CD4-positive, alpha-beta T cell treated with Interleukin-2 at 100 ng/mL for 4 hours (primary cell): ENCODE measurements at places on chromosomes 7 and 10.

DNA sequence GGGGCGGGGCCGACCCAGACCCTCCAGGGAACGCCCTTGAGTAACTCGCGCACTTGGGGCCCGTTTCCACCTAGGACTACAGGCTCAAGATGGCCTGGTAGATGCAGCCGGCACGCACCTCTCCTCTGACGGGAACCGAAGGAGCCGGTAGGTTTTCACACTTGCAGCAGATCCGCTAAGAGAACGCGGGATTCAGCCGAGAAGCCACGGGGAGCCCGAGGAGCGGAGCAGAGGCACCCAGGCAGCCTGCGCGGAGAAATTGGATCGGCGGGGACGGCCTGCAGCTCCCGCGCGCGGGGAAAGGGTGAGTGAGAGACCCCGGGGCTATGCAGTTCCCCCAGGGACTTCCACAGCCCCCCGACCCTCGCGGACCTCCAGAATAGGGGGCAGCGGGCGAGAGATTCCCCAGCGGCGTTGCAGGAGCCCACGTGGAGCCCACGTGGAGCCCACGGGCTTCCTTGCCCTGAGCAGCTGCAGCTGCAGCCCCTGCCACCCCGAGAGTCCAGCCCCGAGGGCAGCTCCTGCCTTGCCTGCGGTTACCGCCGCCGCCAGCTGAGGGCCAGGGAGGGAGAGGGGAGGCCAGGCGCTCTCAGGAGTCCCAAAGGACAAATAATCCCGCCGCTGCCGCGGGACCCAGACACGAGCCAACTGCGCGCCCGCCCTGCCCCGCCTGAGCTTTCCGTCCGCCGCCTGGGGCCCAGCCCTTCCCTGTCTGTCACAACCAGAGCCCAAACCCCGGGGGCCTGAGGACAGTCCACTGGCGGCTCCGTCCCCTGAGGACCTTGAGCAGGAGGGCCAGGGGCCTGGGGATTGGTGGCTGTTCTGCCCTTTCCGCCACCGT lies 13.1 kb downstream of the IFT22 start:
- DNase-seq, result peak; percentile 2

GRCh38 chr10:2885288-2886278 lies 181.8 kb upstream of the PFKP start:
- no peak for DNase-seq

- peak; percentile 64 for DNase-seq
These were observed 220.9 kb upstream of the MKLN1 start for GRCh38 chr7:131106681-131107336.

- no peak for DNase-seq
These were observed 654.0 kb downstream of the SDK1 start for GRCh38 chr7:3955026-3955425.

DNA sequence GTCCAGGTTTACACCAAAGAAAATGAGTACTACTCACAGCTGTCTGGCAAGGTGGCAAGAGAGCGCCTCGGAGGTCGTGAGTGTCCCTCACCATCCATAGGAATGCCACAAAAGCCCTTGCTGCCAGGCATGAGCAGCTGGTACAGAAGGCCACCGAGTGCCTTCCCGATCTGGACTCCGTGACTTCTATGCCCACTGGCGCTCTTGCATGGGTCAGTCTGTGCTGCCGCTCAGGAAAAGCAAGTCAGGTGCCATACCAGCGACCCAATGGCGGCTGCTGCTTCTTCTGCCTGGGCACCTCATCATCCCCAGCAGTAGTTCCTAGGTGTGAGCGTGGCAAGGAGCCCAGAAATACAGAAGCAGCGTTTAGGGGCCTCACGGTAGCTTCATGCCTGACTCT lies 11.7 kb downstream of the TBXAS1 start:
- no peak for DNase-seq

- DNase-seq, result no peak
These were observed 5.6 kb downstream of the CH25H start for GRCh38 chr10:89201345-89202032.

DNA sequence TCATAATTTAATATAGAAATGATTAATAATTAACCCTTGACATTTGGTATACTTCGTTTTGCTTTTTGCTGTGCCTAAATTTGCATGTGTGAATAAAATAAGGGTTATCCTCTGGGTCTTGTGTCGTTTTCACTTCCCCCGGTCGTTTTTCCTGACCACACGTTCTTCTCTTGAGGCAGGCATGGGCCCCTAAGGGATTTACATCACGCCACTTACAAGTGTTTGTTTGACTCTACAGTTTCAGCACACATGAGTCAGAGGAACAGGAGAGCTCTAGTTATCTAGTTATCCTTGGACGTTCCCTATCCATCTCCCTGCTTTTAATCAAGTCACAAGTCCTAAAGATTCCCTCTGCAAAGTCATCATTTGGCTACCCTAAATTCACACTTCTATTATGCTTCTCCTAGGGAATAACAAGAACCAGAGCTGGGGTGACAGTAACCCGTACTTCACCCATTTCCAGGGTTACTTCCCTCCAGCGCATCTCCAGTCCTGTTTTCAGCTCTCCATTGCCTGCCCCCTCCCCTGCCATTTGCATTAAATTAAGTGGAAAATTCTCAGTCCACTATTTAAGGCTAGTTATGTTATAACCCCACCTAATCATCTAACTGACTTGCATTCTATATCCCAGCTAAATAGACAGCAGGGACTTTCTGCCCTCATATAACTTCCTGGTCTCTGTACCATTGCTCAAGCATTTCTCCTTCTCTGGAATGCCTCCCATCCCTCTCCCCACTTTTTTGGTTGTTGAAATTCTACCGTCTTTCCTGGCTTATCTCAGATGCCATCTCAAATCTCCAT lies 206.9 kb downstream of the PTEN start:
- DNase-seq, result no peak

- DNase-seq, result no peak
These were observed 75.0 kb downstream of the VPS50 start for GRCh38 chr7:93307131-93307660.

DNA sequence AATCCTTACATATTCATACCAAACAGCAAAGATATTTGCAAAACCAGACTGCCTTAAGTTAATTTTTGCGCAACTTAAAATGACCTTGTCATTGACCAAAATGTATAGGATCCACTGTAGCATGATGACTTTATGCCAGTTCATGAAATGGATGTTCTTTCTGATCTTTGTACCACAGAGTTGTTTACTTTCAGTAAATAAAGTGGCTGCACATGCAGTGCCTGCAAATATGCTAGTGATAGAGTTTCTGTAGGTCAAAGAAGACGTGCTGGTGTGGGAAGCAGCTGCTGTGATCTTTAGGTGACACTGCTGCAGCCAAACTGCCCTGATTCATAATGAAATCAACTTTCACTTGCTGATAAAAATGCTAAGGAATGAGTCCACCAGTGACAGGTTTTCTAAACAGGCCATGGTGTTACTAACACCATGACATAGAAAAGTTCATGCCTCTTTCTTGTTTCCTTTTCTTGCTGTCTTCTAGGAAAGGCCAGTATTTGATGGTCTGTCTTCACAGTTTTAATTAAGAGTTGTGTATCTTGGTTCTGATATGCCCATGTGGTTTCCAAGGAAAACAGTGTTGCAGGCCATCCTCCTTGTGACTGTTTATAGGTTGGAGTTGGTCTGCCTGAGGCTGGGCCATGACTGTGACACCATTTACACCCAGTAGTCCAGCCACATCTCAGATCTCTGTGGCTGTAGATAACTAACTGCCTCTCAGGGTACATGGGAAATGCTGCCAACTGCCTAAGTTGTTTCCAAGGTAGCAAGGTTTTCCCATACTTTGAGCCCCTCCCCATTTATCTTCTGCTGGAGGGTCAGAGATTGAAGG lies 62.5 kb downstream of the INSYN2A start:
- DNase-seq, result no peak

- DNase-seq, result no peak
These were observed 5.4 kb upstream of the FAM170B start for GRCh38 chr10:49139028-49139845.

- no peak for DNase-seq
These were observed 241.9 kb downstream of the PTPRN2 start for GRCh38 chr7:158345731-158346130.

DNA sequence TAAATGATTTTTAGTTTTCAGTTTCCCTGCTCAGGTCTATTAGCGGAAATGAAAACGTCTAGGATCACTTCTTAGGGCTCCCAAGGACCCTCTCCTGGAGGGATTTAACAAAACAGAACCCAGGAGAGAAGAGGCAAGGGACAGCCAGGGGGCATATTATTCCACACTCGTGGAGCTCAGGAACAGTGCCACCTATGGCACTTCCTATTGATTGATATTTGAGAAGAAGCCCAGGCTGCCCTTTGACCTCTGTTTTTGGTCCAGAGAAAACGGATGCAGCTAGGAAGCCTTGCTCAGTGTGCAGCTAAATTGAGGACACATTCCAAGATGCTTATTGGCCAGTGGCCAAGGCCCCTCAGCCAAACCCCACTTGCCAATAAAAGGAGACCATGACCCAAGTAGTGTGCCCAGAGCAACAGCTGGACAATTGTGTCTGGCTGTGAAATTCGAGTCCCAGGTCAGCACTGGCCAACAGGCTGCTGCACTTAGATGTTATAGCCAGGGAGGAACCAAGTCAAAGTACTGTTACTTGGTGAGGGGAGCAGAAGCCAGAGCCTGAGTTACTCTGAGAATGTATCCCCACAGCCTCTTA lies 24.0 kb upstream of the GPNMB start:
- no peak for DNase-seq

- DNase-seq, result no peak
These were observed 88.3 kb downstream of the GALNT17 start for GRCh38 chr7:71220210-71220695.

DNA sequence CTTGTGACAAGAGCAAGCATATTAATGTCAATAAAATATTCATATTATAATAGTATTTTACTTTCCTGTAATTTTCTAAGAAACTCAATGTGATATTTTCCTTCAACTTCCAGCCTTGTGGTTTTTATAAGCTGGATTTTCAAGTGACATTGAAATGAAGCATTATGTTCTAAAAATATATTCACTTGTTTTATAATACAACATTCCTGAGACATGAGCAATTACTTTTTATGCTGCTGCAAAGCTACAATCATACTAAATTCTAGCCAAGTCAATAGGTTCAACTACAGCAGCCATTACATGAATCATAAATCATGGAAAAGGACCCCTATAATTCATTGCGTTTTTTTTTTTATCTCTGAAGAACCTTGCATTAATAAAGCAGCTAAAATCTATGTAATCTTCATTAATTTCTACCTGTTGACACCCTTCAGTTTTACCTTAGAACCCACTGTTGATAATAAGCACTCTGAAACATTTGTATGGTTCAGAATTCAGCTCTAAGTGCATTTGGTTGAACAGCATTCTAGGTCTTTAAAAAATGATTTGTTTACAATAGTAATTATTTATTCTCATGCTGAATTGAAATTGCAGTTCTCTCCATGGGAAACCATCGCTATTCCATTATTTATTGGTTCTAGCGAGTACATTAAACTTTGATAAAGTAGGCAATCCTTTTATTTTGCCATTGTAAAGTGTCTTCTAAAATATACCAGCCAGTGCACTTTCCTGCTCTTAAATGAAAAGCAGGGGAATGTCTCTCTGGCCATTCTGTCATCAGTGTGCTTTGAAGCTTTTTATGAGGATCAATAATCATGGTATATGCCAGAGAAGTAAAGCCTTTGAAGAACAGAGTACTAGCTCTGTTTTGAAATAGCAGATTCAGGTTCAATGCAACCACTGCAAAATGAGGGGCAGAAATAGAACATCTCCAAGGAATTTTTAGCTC lies 132.6 kb downstream of the GNAT3 start:
- DNase-seq, result no peak

GRCh38 chr10:80283536-80284199 lies 5.8 kb downstream of the MAT1A start:
- DNase-seq, result no peak

- no peak for DNase-seq
These were observed 40.6 kb upstream of the RBAK start for GRCh38 chr7:5005066-5005465.

DNA sequence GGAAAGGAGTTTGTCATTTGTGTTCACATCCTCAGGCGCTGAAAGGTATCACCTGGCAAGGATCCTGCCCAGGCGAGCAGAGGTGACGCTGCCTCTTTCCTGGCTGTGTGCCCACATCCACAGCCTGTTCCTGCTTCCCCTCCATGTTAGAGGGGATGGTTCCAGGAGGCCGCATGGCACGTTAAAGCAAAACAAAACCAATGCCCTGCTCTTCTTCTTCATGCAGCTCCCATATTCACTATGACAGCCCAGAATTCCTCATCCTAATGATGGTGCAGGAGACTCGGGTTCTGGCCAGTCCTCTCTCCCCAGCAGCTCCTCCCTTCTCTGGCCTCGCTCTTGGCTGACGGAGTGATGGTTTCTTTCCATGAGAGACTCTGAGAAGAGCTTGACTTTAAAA lies 678.5 kb upstream of the ANKRD30A start:
- no peak for DNase-seq

DNA sequence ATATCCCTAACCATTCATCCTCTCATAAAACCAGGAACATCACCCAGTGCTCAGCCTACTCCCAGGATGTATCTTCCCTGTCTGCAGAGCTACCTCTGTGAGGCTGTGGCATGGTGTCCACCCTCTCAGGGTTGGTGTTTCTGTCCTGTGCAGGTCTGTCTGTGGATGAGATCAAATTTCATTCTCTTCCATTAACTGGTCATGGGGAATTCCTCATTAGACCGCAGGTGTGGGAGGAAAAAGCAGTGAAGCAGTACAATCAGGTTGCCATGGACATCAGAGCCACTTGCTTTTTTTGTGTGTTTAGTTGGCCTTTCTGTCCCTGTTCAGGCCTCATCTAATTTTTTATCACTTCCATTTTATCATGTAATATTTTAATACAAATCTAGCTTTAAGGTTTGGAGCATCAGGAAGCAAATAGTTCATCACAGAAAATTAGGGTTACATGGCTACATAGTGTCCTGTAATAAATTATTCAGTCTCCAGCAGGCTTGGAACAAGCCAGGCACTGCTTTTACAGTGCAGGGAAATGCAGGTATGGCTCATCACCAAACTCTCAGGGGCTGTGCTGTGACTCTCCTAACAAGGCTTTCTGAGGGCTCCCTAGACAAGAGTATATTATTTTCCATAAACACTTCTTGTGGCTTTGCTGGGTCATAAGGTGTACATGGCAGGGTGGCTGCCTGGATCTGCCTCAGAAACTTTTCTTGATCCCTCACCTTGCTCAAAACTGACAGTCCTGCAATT lies 594.9 kb upstream of the IGFBP3 start:
- DNase-seq, result no peak

DNA sequence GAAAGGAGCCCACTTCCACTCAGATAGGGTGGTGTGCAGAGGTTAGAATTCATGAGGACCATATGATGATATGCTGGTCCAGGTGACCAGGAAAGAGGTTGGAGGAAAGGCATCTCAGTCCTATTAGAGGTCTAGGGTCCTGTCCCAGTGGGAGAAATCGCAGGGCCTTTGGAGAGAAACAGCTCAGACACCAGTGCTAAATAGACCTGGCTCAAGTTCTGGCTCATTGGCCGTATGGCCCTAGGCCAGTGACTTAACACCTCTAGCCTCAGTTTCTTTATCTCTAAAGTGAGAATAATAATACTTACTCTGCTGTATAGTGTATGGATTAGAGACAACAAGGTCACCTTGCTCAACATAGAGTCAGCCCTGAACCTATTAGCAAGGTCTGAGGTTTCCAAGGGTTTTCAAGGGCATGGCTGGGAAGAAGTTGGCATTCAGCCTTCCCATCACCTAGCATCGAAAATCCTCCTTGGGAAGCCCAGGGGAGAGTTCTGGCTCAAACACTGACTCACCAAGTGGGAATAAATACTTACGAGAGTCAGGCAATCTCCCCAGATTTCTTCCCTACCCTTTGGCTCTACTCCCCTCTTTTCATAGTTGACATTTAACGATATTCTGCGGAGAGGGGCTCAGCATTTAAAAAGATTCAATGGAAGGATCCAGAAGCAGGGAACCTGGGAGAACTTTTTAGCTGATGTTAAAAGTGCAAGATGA lies 473.1 kb upstream of the PODXL start:
- no peak for DNase-seq
